ENCODE measurements at places on chromosomes 1 and 21.

DNA sequence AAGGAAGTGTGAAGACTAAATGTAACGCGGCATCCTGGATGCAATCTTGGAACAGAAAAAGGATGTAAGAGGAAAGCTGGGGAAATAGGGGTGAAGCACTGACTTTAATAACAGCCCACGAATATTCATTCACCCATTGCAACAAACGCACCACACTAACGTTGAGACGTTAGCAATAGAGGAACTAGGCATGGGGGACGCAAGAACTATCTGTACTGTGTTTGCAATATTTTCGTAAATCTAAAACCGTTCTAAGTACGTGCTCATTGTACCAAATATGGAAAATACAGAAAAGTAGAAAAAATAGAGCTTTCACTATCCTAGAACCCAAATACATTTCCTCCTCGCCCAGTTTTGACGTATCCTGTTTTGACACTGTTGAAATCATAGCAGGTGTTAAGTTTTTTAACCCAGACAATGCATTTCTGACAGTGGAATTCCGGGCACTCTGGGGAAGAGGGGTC is 3.9 kb downstream of the LAPTM5 start:
- no peak for DNase-seq

- DNase-seq, result no peak
Measured at GRCh38 chr1:117544509-117545109, 61.2 kb upstream of the TENT5C start.

- DNase-seq, result no peak
Measured at GRCh38 chr1:119569095-119569494, 62.1 kb downstream of the HSD3B1 start.

- DNase-seq, result no peak
Measured at GRCh38 chr21:15768045-15768601, 38.3 kb downstream of the USP25 start.

DNA sequence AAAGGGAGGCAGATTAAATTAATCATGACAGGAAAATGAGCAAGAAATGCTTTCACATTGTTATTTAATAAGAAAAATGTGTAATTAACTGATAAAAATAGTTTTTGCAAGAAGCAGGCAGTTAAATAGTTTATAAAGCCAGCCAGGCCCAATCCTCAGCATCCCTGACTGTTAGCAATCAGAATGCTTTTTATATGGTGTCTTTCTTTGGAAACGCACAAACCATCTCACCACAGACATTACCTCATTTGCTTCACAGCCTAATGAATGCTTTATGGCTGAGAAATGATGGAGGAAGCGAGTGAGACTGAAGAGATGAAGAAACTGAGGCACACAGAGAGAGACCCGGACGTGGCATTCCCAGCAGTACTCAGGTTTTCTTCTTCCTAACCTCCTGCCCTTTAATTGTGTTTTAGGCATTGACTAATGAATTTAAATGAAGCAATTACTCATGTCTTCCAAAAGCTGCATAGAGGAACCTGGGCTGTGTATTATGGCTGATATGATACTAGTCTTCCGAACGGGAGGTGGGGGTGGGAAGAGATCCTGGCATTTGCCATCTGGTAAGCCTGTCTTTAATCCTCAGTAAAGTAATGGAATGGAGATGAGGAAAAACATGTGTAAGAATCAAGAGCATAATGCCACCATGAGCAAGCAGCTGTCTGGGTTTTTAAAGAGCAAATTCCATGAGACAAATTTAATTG is 116.1 kb upstream of the LMO4 start:
- no peak for DNase-seq

GRCh38 chr1:183218027-183218618 is 32.1 kb downstream of the LAMC2 start:
- peak; percentile 58 for DNase-seq
